ENCODE measurements at places on chromosomes 6 and 20.

DNA sequence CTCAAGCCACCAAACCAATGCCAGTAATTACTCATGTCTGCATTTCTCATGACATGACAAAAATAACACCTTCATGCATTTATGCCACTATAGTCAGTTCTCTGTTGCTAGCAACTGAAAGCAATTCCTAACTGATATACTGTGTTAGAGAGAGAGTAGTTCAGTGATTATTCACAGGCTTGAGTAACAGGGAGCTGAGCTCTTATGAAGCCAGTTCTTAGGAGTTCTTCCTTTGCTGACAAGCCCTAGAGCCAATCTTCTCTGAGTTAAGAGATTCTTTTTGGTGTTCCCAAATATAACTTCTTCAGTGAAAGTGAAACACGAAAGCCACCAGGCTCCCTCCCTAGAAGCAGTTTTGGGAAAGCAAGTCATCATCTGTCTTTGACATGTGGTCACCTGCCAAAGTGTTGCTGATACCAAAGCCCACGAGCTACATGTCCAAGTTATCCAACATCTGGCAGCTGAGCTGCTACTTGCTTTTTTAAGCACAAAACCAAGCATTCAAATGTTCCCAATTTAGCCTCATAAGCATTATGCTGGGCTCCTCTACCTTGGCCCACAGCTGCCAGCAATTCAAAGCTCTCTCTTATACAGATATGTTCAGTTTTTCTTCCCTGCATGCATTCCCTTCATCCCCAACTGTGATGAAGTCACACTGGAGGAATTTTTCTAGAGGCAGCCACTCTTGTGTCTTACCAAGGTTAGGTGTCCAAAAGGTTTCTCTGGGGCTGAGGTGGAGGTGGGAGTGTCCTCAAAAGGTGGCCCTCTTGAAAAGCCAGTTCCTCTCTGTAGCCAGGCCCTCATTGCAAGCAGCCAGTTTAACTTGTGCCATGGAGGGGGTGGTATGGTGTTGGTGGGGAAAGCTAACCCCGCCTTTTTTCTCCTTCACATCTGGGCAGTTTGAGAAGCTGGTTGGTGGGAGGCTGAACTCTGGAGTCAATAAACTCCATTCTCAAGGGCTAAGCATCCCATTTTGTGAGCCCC, 92.7 kb upstream of the ARMC2 start:
- DNase-seq: no peak

- no peak for DNase-seq
Measured at GRCh38 chr6:134511984-134512683, 194.2 kb upstream of the SGK1 start.

DNA sequence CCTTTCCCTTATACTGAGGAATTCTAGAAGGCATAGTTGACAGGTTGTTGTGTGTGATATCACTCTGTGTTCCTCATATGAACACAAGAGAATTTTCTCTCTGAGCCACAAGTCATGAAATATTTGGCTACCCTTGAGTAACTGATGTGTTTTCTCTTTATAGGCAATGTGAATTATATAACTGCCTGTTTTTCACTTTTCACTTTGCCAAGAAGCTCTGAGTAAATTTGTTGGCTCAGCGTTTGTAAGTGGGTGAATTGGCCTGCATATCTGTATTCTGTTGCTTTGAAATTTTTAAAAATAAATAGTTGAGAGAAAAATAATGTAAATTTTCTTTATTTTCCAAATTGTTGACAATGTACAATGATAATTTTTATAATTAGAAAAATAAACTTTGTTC, 5.2 kb upstream of the BTBD9 start:
- no peak for DNase-seq

- no peak for DNase-seq
Measured at GRCh38 chr6:138671351-138671750, 102.2 kb upstream of the CCDC28A start.

GRCh38 chr6:53658992-53659391, 6.6 kb downstream of the KLHL31 start:
- no peak for DNase-seq

DNA sequence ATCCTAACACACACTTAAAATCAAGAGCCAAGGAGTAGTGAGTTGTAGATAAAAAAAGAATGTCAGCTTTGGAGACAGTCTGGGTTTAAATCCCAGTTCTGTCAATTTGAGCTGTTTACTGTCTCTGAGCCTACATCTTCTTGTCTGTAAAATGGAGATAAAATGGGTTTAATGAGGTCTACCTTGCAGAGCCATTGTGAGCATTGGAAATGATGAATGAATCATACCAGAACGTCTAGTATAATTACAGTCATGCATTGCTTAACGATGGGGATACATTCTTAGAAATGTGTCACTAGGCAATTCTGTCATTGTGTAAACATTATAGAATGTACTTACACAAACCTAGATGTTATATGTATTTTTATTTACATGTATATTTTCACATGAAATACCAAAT, 17.6 kb upstream of the SGK2 start:
- DNase-seq: no peak

DNA sequence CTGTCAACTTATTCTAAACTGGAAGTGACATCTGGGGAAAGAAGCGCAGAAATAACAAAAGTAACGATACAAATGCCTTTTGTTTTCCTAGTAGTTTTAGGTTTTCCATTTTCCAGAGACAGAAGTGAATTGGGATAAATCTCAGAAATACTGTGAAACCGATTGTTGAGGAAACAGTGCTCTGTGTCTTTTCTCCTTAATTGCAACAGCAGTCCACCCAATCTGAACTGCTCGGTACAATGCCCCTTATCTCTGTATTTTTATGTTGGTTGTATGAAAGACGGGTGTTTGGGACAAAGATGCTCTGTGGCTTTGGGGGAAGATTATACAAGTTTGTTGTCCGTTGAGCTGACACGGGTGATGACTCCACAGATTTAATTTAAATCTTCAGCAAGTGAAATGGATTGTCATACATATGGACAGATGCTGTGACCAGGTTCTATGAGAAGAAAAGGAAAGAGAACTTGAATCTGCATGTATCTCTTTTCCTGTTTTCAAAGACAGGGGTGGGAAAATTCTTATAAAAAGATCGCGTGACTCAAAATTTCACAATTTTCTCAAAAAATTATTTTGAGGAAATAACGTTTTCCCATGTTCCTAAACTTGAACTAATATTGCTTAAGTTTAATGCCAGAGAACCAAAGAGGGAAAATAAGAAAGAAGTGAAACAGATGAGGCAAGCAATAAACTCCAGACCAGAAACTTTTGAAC, 41.2 kb downstream of the SASH1 start:
- no peak for DNase-seq
